ENCODE measurements at places on chromosomes 3 and 15.

DNA sequence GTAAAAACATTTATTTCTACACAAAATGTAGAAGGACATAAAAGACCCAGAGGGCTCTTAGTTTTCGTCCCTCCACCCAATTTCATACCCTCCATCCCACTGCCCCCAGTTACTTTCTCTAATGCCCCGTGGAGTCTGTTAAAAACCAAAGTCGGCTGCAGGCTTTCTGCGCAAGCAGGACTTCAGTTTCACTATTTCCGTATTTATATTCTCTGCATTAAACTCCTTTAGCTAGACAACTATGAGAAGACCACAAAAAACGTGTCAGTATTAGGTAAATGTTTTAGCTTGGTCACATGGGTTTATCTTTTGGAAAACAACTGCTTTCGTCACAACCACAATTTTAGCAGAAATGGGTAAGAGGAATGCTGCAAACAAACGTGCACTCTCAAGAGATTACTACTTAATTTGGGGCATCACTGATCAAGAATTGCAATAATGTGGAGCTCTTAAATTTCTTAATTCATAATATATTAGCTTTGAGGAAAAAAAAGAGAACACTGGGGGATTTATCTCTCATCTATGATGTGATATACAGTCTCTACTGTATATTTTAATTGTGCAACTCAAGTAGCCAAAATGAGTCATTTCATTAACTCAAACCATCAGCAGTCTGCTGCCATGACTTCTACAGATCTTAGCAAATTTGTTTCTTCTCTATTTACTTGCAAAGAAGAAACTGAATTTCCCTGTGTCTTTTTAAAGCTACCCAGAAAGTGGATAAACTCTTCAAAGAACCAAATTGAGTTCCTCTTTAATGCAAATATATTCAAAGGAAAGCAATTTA lies 740 bp upstream of the NSMCE3 start:
- no peak for DNase-seq

GRCh38 chr3:125160606-125161371 lies 51.8 kb downstream of the SLC12A8 start:
- DNase-seq: no peak

- no peak for DNase-seq
Measured at GRCh38 chr3:15645246-15645645, 43.7 kb downstream of the BTD start.

DNA sequence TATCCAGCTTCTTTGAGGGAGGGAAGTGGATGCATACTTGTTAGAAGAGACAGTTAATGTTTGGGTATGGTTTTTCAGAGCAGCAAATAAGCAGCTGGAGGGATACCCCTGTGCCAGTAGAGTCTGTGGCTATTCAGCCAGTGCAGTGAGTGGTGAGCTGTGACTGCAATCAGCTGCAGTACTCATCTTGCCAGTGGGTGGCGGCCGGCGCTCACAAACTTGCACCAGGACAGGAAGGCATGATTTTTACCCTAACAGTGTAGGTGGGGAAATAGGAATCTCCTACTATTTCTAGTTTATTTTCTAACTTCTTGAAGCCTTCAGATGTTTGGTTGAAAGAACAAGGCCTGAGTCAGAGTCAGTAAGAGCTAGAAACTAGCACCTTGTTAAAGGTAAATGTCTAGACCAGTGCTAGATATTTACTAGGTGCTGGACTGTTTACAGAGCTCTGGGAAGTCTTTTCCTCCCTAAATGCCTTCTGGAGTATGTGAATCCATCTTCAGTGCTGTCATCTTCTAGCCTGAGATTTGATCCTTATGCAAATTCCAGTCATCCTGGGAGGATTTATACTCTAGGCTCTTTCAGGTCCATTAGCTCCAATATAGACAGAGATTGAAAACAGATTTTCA lies 23.6 kb downstream of the TIMP4 start:
- no peak for DNase-seq

DNA sequence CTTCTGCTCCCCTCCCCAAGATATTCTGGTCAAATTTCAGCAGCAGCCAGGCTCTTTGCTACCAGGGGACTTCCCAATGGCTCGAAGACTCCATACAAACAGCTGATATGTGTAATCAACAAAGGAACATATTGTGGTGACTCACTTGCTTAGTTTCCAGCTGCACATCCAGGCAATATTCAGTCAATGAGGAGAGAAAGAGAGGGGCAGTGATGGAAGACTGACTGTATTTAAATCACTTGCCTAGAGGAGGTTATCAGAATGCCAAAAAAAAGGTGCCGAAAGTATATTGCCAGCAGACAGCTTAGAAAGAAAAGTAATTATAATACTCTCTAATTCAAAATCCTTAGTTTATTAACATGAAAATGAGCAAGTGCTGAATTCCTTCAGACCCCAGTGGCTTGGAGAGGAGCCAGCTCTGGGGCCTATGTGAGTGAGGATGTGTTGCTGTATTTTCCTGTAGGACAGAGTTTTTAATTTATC lies 236.5 kb downstream of the LRTM1 start:
- no peak for DNase-seq

GRCh38 chr3:173761161-173761560 lies 363.6 kb downstream of the NLGN1 start:
- no peak for DNase-seq

DNA sequence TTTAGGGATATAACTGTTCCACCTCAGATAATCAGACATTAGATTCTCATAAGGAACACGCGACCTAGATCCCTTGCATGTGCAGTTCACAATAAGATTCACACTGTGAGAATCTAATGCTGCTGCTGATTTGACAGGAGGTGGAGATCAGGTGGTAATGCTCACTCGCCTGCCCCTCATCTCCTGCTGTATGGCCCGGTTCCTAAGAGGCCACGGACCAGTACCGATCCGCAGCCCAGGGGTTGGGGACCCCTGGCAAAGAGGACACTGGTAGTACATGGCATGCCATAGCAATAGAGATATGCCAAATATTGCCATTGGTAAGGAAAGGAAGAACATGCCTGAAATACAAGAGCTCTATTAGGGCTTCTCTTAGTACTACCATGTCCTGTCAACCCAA lies 59.7 kb downstream of the LSM3 start:
- no peak for DNase-seq

DNA sequence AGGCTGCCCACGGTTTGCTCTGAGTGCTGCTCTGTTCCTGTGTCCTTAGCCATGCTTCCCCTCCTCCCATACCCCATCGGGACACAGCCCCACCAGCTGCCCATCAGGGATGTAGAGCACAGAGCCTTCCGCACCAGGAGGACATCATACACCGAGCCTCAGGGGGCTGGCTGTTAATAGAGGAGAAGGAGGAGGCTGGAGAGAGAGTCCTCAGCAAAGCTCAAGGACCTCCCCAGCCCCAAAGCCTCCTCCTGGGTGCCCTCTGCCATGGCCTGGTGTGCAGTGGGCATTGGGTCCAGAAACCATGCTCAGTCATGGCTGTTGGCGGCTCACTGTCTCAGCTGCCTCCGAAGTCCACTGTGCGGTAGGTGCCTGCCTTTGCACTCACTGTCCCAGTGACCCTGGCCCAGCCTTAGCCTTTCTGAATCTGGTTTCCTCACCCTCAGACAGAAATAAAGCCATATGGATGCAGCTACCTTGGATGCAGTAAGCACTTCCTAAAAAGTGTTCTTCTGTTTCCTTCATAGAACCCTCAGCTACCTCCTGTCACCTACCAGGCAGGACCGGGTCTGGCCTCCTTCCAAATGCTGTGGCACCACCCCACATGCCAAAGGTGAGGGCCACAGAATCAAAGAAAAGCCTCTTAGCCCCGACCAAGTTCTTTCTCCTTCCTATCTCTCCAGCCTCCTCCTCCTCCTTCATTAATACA lies 53.9 kb downstream of the ACAD9 start:
- DNase-seq: no peak

All from stimulated activated CD4-positive, alpha-beta T cell treated with anti-CD3 and anti-CD28 coated beads, Interleukin-1b, Interleukin-23, amount 100 ng/mL, for 1 hour (primary cell).